ENCODE measurements at places on chromosomes 5 and 9.

GRCh38 chr5:140881889-140882590 lies at the start of gene PCDHA13:
Gene PCDHA13 (plus strand): TSS chr5:140882124. CDS start chr5:140882269, 145 bp downstream.
- DNase-seq, result peak; percentile 51

DNA sequence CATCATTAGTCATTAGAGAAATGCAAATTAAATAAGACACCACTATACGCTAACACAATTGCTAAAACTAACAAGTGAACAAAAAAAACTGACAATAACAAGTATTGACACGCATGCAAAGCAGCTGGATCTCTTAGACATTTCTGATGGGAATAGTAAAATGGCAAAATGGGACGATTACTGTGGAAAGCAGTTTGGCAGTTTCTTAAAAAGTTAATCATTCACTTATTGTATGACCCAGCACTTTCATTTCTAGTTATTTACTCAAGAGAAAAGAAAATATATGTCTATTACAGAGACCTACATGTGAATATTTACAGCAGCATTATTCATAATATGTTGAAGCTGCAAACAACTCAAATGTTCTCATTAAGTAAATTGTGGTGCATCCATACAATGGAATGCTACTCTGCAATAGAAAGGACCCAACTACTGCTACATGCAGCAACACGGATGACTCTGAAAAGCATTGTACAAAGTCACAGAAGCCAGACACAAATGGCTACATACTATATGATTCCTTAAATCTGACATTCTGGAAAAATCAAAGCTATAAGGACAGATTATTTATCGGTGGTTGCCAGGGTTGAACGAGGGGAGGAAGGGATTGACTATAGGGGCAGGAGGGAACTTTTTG lies 96.8 kb upstream of the ITGA2 start:
- no peak for DNase-seq

DNA sequence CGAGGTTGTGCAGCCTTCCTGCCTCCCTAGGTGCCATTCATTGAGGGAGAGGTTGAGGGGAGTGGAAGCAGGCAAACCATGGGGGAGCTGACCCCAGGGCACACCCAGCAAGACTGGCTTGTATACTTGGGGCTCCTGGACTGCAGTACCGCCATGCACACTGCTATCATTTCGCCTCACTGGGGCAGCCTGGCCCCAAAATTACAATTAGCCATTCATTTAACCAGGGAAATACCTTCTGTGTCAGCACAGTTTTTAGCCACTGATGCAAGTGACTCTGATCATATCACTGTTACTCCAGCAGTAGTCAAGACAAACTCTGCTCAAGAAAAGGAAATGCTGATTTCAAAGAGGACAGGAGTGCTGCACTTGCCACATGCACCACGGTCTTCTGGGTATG lies 109.7 kb downstream of the TRIO start:
- DNase-seq, result no peak

GRCh38 chr9:133080161-133080560 lies 18.4 kb downstream of the CEL start:
- DNase-seq, result no peak

DNA sequence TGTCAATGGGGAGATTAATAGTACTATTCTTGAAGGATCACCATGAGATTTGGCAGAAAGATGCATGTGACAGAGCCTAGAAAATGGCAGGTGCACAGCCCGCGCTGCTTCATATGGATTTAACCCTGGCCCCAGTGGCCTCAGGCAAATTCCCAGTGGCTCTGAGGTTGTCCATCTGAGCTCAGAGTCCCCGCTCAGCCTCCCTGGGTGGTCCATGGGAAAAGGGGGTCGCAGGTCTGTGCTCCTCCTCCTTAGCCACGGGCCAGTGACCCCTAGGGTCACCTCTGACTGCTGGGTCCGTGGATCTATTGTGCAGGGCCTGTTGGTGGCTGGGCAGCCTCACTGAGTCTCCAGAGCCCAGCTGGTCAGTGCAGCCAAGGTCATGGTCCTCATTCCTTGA lies 93.3 kb upstream of the BOD1 start:
- no peak for DNase-seq

DNA sequence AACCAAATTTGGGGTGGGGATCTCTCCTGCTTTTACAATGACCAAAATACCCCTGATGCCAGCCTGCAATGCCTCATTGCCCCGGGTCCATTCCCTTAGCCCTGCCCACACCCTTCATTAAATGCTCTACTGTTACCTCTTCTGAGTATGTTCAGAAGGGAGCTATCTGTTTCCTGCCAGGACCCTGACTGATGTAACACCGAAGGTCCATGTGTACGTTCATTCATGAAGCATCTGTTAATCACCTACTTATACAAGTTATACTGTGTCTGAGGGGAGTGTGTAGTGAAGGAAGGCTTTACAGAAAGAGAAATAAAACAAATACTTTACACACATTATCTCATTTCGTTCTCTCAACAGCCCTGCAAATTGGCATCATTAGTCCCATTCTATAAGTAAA lies 51.9 kb downstream of the ASTN2 start:
- DNase-seq, result no peak

- no peak for DNase-seq
Observed at GRCh38 chr5:119385136-119385535, 29.3 kb downstream of the TNFAIP8 start.

DNA sequence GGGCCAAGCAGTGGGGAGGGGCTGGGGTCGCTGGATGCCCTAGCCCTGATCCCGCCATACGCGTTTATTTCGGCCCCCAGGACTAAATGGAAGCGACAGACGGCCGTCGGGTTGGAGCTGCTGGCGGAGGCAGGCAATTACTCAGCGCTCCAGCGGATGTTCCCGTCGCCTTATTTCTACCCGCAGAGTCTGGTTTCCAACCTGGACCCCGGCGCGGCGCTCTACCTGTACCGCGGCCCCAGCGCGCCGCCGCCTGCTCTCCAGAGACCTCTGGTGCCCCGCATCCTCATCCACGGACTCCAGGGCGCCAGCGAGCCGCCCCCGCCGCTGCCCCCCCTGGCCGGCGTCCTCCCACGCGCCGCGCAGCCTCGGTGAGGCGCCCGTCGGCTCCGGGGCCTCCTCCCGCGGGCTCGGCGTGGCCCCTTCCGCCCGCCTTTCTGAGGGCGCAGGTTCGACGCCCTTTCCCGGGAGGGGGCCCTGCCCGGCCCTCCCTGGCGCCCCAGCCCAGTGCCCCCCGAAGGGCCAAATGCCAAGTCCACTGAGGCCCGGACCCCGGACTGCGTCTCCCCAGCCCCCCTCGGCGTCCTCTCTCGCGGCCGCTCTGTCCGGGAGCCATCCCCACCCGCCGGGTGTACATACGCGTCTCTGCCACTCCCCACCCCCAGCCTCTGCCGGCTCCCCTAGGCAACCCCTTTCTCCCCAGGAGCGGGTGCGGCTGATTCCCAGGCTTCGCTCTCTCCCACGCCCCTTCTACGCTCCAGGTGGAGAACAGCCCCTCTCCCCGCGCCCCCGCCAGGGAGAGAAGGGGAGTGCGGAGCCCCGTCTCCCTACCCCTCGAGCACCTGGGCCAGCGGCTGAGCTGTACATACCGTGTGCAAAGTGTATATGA lies 7.0 kb downstream of the BARHL1 start:
- DNase-seq, result no peak

DNA sequence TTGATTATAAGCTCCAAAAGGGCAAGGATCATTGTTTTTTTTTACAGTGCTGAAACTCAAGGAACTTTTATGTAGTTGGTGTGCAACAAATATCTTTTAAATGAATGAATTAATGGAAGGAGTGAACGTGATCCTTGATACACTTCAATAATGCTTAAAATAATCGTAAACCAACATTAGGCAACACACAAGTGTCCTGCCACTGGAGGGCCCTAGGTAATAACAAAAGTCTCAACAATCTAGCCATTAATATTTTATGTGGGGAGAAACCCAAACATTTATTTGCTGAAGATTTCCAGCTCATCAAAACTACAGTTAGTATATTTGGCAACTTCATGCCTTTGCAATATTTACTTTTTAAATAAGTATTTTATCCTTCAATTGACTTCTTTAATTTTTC lies 309.0 kb upstream of the FBXL7 start:
- DNase-seq, result no peak

- DNase-seq, result no peak
Observed at GRCh38 chr9:108636013-108636412, 219.8 kb downstream of the ACTL7B start.

- DNase-seq, result no peak
Observed at GRCh38 chr9:114909661-114910060, 20.7 kb downstream of the TNFSF8 start.

- DNase-seq, result peak; percentile 54
Observed at GRCh38 chr9:34884747-34885189, 73.3 kb upstream of the PHF24 start.

DNA sequence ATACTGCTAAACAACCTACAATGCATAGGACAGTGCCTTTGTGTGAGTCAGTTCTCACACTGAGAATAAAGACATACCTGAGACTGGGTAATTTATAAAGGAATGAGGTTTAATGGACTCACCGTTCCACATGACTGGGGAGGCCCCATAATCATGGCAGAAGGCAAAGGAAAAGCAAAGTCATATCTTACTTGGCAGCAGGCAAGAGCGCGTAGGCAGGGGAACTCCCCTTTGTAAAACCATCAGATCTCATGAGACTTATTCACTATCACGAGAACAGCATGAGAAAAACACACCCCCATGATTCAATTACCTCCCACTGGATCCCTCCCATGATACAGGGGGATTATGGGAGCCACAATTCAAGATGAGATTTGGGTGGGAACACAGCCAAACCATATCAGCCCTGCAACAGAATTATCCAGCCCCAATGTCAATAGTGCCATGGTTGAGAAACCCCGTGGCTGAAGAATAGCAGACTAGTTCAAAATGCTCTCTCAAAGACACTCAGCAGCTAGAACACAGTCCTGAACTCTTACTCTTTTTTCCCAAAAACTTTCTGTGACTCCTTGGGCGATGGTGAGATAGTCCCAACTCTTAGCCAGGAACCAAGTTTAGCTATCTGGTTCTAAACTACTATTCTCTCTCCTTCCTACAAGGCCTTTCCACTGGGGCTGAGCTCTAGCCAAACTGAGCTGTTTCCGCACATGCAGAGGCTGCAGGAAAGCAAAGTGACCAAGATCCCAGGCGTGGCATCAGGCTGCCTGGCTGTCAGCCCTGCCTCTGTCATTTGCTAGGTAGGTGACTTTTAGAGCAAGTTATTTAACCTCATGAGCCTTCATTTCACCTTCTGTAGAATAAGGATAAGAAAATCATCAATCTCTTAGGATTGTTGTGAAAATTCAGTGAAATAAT lies 21.7 kb downstream of the FAT2 start:
- DNase-seq, result peak; percentile 83

- DNase-seq, result no peak
Observed at GRCh38 chr9:90569511-90569910, 73.1 kb downstream of the DIRAS2 start.

DNA sequence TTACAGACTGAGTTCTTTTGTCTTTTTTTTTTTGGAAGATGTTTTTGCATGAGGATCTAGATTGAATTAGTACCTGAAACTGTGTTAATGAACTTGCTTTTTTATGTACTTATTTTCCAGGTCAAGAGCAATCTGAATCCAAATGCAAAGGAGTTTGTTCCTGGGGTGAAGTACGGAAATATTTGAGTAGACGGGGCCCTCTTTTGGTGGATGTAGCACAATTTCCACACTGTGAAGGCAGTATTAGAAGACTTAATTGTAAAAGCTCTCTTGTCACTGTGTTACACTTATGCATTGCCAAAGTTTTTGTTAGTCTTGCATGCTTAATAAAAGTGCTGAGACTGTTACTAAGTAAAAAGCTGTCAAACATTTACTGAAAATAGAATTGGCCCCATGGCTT lies 14.5 kb downstream of the SLC23A1 start:
- DNase-seq, result no peak

GRCh38 chr9:71544464-71544863 lies 223.8 kb downstream of the CEMIP2 start:
- DNase-seq, result no peak

- DNase-seq, result no peak
Observed at GRCh38 chr5:125197321-125197720, 450.9 kb upstream of the ZNF608 start.

DNA sequence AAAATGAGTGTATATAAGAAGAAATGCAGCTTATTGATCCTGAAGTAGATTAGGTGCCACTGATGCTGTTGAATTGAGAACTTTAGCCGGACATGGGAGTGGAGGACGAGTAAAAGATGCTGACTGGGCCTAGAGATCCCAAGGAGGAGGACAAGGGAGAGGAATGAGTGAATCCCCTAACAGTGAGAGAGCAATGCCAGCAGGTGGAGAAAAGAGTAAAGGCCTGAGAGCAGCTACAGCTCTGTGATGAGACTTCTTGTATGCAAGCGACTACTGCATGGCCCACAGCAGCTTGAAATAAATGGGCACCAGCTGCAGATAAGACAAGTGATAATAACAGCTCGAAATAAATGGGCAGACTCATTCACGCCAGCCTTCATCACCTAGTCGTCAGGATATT lies 44.5 kb upstream of the JMY start:
- no peak for DNase-seq

GRCh38 chr9:95092262-95093072 lies 225.0 kb downstream of the FANCC start:
- peak; percentile 98 for DNase-seq

DNA sequence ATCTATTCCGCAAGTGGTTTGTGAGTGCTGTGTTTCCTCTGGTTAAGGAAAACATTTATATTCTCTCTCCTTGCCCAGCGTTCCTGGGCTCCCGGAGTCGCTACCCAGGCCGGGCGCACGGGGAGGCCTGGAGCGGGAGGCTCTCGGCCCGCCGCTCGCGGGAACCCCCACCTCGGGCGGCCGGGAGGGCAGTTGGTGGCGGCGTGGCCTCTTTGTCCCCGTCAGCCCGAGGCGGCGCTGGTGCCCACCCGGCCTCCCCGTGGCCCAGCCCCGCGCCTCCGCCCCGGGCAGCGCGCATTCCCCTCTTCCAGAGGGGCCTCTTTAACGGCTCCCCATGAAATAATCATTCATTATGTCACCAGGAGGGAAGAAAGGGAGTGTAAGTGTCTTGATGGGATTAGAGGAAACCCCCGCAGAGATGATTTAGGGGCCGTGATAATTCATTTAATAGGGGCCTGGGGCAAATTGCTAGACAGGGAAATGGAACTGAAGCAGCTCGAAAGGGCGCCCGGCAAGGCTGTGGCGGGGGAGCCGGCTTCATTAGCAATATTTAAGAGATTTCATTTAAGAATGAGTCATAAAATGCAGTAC lies 181.9 kb upstream of the TBCA start:
- no peak for DNase-seq

GRCh38 chr5:65512170-65512937 lies 30.6 kb upstream of the ADAMTS6 start:
- no peak for DNase-seq

GRCh38 chr9:86042199-86042978 lies 57.0 kb downstream of the GOLM1 start:
- DNase-seq, result no peak

Data from mammary epithelial cell (primary cell).